ENCODE measurements at places on chromosomes 2 and 18.

GRCh38 chr2:224565452-224566035 is 19.6 kb downstream of the CUL3 start:
- no peak for DNase-seq

DNA sequence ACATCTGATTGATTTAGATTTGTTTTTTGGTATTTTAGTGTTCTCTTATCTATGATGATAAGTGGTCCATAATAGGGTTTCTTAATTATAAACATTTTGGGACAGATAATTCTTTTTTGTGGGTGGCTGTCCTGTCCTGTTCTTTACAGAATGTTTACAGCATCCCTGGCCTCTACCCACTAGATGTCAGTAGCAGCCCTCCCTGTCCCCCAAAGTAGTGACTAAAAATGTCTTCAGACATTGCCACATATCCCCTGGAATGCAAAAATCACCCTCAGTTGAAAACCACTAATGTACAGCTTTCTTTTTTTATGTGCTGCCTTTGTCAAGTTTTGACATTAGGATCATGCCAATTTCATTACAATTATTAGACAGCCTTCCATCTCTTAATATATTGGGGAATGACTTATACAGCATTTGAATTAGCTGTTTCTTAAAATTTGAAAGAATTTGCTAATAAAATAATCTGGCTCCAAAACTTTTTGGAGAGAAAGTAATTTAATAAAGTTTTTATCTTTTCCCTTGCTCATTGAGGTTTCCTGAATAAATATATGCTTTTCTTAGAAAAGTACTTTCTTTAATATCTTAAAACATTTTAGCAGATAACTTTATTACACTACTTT is 19.5 kb downstream of the WIPF1 start:
- no peak for DNase-seq

GRCh38 chr2:218727502-218728165 is 17.0 kb downstream of the TTLL4 start:
- DNase-seq: no peak

DNA sequence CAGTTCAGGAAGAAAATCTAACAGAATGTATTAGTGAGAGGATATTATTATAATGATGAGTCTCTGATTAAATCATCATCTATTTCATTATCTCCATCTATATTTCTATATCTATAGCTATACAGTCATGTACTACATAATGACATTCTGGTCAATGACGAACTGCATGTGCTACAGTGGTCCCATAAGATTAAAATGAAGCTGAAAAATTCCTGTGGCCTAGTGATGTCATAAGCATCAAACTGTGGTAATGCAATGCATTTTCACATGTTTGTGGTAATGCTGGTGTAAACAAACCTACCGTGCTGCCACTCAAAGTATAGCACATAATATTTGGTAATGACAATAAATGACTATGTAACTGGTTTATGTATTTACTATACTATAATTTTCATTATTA is 1127.9 kb upstream of the CHAC2 start:
- no peak for DNase-seq

GRCh38 chr2:84646514-84646913 is 130.2 kb downstream of the DNAH6 start:
- no peak for DNase-seq

Data from prostate gland (tissue), 2 donors.